ENCODE measurements at places on chromosomes 3 and 15. TPM values are rescaled to one million over a fixed set of nuclear protein-coding genes. Genes with fewer than 3 reads are reported as not detected.

- DNase-seq = peak; percentile 66
Observed at GRCh38 chr3:53109891-53110771, 20.1 kb downstream of the RFT1 start.

DNA sequence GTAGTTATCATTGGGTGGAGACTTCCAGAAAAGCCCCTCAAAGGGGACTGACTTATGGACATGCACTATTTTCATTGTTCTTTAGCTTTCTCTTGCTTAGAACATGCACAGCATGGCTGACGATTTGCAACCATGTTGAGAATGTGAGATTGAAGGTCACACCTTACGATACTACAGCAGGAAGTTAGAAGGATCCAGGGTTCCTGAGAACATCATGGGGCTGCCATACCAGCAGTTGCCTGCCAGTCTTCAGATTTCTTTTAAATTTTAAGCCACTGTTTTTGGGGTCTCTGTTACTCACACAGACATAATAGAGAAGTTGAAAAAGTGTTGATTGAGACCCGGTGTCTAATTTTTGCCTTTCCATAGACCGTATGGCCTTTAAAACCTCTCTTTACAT, 396.5 kb downstream of the MECOM start:
- DNase-seq = no peak

- no peak for DNase-seq
Observed at GRCh38 chr3:180747805-180748361, 68.6 kb upstream of the CCDC39 start.

GRCh38 chr3:123412811-123413604, 35.9 kb downstream of the ADCY5 start:
- peak; percentile 26 for DNase-seq

DNA sequence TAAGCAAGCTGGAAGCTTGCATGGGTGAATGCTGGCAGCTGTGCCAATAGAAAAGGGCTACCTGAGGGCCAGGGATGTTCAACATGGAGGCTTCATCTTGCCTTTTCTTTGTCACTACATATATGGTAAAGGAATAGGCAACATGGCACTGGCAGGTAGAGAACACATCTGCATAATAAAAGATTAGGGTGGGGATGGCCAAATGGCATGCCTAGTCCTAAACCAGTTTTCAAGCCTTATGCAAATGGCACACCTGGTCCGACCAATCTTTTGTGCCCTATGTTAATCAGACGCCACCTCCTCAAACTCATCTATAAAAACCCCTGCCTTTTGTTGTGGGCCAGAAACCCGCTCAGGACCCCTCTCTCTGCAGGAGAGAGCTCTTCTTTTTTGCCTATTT, 216.8 kb upstream of the PROK2 start:
- no peak for DNase-seq

DNA sequence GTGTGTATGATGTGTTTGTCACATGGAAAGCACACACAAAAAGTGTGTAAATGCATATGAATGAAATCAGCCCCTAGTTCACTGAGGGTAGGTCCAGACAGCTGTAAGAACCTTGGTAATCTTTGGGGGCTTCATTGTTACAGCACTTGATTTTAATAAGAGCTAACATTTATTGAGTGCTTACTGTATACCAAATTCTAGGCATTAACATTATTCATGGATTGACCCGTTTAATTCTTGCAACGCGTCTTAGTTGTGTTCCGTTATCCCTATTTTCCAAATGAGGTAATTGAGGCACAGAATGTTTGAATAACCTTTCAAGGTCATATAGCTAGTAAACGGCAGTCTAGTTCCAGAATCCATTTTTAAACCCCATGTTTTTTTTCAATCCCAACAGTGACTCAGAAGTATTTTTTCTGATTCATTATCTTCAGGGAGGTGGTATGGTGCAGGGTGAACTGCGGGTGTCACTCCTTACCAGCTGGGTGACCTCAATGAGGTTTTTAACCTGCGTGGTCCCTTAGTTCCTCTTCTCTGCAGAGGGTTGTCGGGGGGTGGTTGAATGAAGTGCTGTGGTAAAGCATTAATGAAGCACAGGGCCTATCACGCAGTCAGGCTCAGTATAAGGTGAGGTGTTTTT, 14.2 kb downstream of the RAB8B start:
- DNase-seq = no peak

DNA sequence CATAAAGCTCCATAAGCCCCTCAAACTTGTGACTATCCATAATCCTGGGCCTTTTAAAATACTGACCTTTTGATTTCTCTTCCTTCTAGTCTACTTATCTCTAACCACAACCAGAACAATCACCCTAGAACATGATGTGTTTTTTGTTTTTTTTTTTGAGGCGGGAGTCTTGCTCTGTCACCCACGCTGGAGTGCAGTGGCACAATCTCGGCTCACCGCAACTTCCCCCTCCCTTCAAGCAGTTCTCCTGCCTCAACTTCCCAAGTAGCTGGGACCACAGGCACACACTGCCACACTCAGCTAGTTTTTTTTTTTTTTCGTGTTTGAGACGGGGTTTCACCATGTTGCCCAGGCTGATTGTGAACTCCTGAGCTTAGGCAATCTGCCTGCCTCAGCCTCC, 25.1 kb downstream of the VPS39 start:
- no peak for DNase-seq

- no peak for DNase-seq
Observed at GRCh38 chr3:193330555-193331204, 47.9 kb downstream of the ATP13A5 start.

- DNase-seq = no peak
Observed at GRCh38 chr3:12833222-12834161, 7.9 kb downstream of the RPL32 start.

Gene SRGAP3
- 24.1 TPM for polyA plus RNA-seq

Gene CPN2
- polyA plus RNA-seq = 0.09 TPM

Gene DNAH12
- 0.50 TPM for polyA plus RNA-seq

Gene MLF1
- 34.1 TPM for polyA plus RNA-seq
